Keratinocyte (primary cell): ENCODE measurements at places on chromosomes 12 and 14. TPM values are rescaled to one million over a fixed set of nuclear protein-coding genes. Genes with fewer than 3 reads are reported as not detected.

DNA sequence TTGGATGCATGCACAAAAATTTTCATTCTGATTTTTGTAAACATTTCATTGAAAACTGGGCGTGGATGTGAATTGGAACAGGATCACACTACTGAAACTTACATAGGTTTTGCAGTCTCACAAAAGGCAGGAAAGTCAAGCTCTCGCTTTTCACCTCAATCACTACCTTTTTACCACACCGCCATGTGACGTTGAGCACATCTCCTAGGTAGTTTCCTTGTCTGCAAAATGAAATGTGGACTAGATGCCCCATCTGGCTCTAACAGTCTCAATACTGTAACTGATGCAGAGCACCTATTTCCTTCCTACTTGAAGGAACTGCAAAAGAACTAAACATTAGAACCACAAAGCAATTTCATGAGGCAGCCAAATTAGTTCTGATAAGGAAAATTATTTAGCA is 4.4 kb upstream of the YY1 start:
- H3K4me3 ChIP-seq: no peak overlapping the region
- H3K4me1 ChIP-seq: peaks cover 4% of the 10 kb centered on the region
- DNase-seq: no peak
- no peak overlapping the region for H3K27ac ChIP-seq

- no peak for DNase-seq
- no peak overlapping the region for H3K4me3 ChIP-seq
- no peaks in the 10 kb centered on the region for H3K36me3 ChIP-seq
- no peak overlapping the region for H3K27ac ChIP-seq
- peaks cover 1% of the 10 kb centered on the region for H3K4me1 ChIP-seq
Observed at GRCh38 chr14:36939265-36939664, 233.1 kb downstream of the SLC25A21 start.

DNA sequence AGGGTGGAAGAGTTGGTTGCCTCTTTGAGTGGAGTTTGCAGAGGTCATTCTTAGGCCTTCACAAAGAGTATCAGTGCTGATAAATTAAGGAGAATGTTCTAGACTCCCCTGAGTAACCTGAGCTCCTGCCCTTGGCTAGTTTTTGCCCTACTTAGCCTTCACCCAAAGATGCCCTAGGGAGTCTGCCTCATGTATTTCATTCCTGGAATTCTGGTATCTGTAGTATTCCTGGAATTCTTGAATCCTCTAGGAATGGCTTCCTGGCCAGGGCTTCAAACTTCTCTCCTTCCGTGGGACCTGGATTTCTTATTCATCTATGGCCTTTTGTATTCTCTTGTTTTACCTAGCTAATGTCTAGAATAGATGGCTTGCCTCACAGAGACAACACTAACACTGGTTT is 701.1 kb downstream of the NOVA1 start:
- H3K4me3 ChIP-seq: no peak overlapping the region
- DNase-seq: no peak
- H3K4me1 ChIP-seq: no peaks in the 10 kb centered on the region
- no peaks in the 10 kb centered on the region for H3K27me3 ChIP-seq

The BDKRB1 gene
- polyA plus RNA-seq: 2.8 to 3.5 TPM (median 3.4 TPM) in 3 replicates
